ENCODE measurements at places on chromosomes 11 and 22.

GRCh38 chr11:96156379-96156722 is 186.6 kb downstream of the MAML2 start:
- no peak for DNase-seq

GRCh38 chr22:38923463-38924346 is 33.7 kb upstream of the APOBEC3A start:
- no peak for DNase-seq

DNA sequence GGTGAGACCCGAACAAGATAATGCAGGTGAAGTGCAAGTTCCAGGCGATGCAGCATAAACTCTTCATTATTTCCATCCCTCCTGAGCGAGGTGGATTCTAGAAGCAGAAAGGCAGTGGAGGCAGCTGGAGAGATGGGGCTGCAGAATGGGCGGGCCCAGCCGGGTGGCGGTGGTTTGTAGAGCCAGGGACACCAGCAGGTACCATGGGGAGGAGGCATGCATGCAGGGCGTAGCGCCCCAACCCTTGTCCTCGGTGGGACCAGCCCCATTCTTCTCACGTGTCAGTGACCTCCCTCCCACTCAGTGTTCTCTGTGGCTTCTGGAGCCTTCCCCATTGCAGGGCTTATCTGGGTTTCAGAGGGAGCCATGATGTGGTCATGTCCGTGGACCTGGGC is 38.0 kb downstream of the MPPED1 start:
- no peak for DNase-seq

- DNase-seq = no peak
Observed at GRCh38 chr11:56977314-56977713, 11.4 kb upstream of the OR5AK2 start.

- DNase-seq = peak; percentile 81
Observed at GRCh38 chr11:47213950-47214565, 716 bp upstream of the DDB2 start.

DNA sequence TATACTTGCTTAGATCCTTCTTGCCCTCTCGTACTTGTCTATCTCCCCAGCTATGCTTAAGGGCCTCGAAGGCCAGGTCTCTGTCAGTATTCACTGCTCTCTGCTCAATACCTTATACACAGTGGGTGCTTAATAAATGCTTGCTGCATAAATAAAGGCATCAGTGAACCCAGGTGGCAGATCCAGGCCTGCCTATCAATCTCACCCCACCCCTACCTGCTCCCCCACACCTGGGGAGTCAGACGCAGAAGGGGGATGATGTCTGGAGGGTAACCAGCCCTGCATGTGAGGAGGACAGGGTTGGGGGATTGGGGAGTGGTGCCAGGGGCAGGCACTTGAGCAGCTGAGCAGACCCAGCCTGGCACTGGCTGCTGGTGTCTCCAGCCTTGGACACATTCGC is 430.6 kb downstream of the MN1 start:
- DNase-seq = no peak

- DNase-seq = no peak
Observed at GRCh38 chr11:36132940-36133339, 156.3 kb downstream of the COMMD9 start.

DNA sequence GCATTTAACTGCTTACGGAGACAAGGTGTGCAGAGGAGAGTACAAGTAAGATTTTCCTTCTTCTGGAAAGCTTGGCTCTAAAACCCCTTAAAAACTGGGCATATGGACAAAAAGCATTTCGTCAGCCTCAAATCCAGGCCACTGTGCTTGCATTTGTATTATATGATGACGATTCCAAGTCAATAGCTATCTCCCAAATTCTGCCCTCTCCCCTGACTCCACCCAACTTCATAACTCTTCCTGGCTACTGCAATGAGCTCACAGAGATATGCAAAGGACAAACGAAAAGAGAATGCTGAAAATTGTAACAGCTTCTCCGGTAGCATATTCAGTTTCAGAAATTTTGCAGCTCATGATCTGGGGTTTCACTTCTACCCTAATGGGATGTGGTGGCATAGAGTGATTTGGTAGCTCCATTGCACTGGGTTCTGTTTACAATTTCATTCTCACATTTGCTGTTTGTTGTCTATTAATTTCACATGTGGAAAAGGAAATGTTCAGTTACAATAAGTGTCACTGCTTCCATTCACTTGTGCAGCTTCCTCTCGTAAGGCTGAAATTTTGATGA is 45.6 kb upstream of the CHRM4 start:
- DNase-seq = no peak

DNA sequence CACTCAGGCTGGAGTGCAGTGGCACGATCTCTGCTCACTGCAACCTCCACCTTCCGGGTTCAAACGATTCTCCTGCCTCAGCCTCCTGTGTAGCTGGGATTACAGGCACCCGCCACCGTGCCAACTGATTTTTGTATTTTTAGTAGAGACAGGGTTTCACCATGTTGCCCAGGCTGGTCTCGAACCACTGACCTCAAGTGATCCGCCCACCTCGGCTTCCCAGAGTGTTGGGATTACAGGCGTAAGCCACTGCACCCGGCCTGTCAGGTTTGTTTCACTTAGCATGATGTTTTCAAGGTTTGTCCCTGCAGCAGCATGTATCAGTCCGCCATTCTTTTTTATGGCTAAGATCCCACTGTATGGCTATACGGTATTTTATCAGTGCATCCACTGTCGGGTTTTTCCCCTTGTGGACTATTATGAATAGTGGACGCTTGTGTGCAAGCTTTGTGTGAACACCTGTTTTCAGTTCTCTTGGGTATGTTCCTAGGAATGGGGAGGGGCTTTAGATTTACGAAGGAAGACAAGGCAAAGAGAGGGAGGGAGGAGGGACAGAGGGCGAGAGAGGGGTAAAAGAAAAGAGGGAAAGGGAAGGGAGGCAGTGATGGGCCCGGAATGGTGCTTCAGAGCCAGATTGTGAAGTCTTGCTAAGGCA is 13.9 kb upstream of the CDC42EP2 start:
- no peak for DNase-seq

DNA sequence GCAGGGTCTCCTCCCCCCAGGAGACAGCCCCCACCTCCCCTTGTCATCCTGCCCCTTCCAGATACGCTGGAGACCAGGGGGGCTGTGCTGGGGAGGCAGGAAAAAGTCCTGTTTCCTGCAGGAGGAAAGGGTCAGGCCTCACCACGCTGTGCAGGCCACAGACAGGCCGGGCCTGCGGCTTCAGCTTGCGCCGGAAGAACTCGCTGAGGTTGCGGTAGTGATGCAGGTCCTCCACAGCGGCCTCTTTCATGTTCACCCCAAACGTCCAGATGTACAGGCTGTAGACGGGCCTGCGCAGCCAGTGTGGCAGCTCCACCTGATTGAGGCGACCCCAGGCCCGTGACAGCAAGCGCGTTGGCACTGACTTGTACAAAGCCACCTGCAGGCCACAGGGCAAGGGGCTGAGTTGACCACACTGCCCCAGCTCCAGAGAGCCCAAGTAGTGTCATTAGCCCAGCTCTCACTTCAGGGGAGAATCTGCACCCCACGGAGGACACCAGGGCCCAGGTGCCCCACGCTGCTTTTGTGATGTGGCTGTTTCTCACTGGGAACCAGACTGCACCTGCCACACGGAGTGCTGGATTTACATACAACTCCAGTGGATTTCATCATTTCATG is 40.4 kb downstream of the PISD start:
- no peak for DNase-seq

DNA sequence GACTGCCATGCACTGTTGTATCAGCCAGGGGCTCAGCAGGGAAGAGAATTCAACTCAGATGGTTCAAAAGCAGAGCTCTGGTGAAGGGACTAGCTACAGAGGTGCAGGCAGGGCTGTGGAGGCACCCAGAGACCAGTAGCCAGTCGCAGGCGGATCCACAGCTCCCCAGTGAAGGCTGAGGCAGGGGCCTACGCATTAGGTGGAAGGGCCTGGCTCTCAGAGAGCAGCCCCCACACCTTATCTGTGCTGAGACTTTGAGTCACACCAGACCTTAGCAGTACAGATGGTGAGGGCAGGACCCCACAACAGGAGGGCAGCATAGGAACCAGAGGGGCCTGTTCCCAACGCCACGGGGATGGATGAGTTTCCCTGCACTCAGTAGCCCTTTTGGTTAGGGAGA is 189.6 kb downstream of the DSCAML1 start:
- no peak for DNase-seq

DNA sequence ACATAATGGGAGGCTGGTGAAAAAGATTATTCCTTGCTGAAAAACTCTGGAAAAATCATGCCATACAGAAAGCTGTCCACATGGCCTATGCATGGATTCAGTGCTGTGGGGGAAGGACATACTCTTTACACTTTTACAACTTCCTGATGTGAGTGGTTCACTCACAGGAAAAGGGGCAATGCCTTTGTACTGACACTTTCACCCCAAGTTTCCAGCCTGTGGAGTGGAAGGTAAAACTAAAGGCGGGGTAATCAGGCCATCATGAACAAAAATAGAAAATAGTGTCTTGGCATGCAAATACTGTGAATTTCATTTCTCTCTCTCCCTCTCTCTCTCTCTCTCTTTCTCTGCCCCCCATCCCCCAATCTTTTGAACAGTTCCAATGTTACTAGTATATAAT is 281.8 kb downstream of the ETS1 start:
- DNase-seq = no peak

DNA sequence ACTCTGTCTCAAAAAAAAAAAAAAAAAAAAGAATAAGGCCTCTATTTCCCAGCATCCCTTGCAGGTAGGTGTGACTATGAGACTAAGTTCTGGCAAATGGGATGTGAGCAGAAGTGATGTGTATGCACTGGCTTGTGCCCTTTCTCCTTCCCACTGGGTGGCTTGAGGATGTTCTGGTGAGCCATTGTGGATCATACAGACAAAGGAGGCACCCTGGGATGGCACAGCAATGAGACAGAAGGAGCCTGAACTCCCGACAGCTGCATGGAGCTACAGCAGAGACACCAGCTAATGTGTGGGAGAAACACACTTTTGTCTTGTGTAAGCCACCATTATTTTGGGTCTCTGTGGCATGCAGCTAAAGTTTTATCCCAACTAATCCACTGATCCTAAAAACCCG is 10.6 kb upstream of the SORL1 start:
- DNase-seq = no peak

GRCh38 chr22:20567993-20568417 is 60.6 kb downstream of the MED15 start:
- no peak for DNase-seq

- no peak for DNase-seq
Observed at GRCh38 chr11:61976420-61976800, 9.0 kb upstream of the FTH1 start.

DNA sequence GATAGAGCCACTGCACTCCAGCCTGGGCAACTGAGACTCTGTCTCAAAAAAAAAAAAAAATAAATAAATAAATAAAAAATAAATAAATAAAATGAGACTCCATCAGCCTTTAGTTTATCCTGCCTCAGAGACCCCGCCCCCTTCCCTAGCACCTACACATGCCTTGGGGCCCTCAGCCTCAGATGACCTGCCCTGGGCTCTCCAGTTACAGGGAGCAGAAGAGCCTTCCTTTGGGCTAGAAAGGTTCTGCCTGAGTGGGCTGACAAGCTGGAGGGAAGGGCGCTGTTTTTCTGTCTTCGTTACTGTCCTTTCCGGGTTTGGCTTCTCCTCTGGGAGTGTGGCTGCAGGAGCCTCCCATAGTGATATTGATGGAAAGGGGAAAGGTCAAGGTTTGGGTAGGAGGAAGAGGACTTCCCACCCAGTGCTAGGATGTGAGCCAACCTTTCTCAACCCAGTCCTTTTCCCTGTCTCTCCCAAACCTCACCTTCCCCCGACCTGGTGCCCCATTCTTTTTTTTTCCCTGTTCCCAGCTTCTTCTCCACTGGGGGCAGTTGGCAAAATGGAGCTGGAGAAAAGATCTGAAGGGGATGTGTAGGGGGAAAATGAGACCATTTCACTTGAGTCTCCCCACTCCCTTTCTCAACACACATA is 1.5 kb upstream of the SF3B2 start:
- no peak for DNase-seq

DNA sequence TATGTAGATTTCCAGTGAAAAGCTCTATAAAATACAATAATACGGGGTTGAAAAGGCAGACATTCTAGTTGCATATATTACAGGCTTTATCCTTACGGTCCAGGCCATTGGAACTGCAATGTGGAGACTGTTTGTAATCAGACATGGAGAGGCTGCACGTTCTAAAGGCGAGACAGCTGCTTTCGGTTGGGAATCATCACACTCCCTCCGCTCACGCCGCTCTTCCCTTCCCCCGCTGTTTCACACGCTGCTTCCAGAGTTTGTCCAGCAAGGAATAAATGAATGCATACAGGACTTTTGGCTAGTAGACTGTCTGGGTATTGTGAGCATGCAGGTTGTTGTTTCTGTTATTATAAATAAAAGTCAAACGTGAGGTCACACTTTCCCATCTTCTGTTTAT is 13.5 kb upstream of the EFCAB6 start:
- DNase-seq = no peak

GRCh38 chr11:111358038-111359001 is 20.8 kb downstream of the POU2AF1 start:
- DNase-seq = no peak

DNA sequence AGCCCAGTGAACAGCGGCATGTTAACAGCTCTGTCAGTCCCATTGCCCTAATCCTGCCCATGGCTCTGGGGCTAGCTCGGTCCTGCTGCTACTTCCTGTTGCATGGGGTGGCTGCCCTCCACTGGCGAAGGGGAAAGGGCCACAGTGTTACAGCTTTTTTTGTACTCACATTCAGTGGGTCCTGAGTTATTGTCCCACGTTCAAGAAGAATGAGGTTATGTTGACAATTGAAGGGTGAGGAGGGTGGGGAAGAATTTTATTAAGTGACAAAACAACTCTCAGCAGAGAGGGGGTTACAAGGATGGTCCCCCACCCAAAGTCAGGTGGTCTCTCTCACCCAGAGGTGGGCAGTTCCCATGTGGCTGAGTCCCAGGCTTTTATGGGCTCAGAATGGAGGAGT is 17.7 kb upstream of the MS4A7 start:
- no peak for DNase-seq

DNA sequence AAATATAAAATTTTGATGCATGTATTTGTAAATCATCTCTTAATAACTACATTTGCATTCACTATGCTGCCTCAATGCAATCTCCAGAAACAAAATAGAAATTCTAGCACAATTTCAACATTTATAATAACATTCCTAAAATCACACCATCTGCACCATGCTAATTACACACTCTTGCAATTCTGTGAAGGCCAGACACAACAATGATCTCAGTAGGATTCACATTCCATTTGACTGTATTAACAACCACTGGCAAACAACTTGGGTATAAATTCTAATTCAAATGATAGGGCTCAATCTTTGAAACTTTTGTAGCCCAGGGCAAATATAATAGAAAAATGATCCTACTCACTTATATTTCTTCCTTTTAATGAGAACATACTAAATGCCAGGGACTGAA is 25.9 kb downstream of the RAB6A start:
- no peak for DNase-seq

DNA sequence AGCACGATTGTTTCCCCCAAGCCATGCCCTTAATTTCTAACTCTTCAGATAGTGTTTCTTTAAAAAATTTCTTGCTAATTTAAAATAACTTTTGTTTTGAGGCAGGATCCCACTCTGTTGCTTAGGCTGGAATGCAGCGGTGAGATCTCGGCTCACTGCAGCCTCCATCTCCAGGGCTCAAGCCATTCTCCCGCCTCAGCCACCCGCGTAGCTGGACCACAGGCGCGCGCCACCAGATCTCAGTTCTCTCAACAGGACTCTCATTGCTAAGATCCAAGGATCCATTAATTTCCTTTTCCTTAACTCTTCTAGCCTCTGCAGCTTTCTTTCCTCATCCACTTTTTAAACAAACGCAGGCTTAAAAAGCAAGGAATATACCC is 327 bp upstream of the MED17 start:
- DNase-seq = no peak

GRCh38 chr11:116499396-116500003 is 273.3 kb downstream of the BUD13 start:
- peak; percentile 21 for DNase-seq
